ENCODE measurements at places on chromosomes 2 and 18.

DNA sequence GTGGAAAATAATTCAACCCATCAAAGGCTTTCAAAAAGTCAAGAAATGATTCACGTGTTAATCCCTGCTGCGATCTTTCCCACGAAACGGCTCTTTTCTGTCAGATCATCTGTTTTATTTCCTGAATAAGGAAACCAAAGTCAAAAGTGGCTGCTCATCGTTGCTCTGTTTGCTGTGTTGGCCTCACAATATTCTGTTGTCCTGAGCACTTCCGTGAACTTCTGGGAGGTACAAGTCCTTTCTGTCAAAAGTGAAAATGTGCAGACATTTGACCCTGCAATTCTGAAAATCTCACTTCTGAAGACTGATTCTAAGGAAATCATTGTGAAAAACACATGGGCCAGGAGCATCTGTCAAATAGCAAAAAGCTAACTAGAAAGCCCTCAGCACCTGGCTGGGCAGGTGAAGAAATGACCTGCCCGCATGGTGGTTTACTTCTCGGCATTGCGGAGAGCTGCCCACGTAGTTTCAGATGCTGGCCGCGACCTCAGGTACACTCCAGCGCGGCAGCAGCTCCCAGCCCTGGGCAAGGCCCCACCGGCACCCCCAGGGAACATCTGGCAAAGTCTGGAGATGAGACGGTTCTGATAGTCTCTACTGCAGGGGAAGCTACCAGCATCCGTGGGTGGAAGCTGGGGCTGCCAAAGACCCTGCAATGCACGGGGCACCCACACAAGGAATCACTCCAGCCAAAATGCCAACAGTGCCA is 31.9 kb upstream of the GPC1 start:
- no peak for DNase-seq

- peak; percentile 69 for DNase-seq
Measured at GRCh38 chr2:12606472-12607000, 110.2 kb upstream of the TRIB2 start.

DNA sequence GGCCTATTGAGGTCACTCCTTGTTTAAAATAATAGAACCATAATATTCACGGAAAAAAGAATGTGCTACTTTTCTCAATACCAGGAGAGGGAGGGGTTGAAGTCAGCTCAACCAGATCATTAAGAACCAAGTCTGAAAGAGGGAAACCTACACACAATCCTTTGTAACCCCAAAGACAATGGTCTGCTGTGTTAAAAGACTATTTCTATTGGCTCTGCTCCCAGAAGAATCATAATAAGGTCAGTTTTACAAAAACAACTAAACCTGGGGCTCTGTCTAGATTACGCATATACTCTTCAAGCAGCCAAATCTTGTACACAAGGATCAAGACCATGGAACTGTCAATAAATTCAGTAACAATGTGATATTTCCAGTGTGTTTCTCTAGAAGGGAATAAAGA is 177.2 kb upstream of the CRIM1 start:
- no peak for DNase-seq

DNA sequence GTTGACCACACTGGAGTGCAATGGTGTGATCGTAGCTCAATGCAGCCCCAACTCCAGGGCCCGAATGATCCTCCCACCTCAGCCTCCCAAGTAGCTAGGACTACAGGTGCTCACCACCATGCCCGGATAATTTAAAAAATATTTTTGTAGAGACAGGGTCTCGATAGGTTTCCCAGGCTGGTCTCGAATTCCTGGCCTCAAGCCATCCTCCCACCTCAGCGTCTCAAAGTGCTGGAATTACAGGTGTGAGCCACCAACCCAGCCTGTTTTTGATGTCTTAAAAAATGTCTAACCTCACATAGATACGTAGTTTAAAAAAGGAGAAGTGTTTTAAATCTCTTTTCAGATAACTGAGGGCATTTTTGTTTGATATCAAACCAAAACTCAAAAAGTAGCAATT is 37.6 kb downstream of the IMPA2 start:
- DNase-seq, result no peak

DNA sequence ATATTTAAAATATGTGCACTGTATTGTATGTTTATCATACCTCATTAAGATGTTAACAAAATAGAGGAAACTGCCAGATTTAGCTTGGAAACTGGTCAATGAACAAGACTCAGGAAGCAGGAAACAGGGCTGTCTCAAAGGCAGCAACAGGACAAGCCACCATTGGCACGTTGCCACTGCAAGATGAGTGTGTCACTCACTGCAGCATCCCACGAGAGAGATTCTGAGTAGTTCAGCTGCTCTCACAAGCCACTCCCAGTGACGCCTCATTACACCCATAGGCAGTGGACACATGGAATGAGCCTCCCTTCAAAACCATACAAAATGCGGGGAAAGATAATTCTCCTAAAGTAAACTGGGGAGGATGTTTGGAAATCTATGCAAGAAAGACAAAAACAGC is 181.9 kb upstream of the DLGAP1 start:
- DNase-seq, result peak; percentile 24

DNA sequence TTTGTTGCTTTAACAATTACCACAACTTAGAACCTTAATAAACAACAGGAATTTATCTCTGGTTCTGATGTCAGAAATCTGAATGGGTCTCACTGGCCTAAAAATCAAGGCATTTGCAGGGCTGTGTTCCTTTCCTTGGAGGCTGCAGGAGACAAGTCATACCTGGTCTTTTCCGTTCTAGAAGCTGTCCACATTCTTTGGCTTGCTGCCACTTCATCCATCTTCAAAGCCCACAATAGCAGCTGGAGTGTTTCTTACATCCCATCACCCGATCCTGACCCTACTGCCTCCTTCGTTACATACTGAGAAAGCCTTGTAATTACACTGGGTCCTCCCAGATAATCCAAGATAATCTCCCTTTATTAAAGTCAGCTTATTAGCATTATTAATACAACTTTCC is 18.1 kb downstream of the NETO1 start:
- no peak for DNase-seq

DNA sequence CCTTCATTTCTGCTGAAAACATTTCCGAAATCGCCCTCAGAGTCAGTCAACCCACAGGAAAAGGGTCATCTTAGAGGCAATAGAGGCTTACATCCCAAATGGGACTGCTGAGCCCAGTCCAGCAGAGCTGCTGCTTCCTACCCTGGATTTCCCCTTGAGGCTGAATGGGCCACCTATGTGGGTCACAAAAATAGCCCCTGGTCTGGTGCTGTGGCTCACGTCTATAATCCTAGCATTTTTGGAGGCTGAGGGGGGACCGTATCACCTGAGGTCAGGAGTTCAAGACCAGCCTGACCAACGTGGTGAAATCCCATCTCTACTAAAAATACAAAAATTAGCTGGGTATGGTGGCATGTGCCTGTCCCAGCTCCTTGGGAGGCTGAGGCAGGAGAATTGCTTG is 49.3 kb downstream of the ADNP2 start:
- DNase-seq, result no peak
